ENCODE measurements at places on chromosomes 16 and 17.

- no peak for DNase-seq
These were observed 8.6 kb downstream of the TBC1D26 start for GRCh38 chr17:15740570-15741120.

- no peak for DNase-seq
These were observed 557.4 kb upstream of the PSMD7 start for GRCh38 chr16:73739049-73739769.

- DNase-seq = no peak
These were observed 23.4 kb downstream of the RNFT1 start for GRCh38 chr17:59941131-59941530.

- no peak for DNase-seq
These were observed at the start of gene ST6GALNAC1 for GRCh38 chr17:76643553-76644148. TSS of gene ST6GALNAC1 (minus strand) at chr17:76643757. CDS start at chr17:76643638, 119 bp downstream.

DNA sequence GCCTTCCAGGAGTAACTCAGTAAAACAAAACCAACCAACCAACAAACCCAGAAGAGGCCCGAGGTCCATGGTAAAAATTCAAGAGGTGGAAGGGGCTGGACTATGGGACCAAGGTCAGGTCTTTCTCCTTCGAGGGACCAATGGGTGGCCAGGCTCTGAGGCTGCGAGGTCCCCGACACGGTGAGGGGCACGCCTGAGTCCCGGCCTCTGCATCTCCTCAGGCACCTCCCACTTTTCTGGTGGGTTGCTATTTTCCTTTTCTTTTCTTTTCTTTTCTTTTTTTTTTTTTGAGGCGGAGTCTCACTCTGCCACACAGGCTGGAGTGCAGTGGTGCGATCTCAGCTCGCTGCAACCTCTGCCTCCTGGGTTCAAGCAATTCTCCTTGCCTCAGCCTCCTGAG is 18.0 kb downstream of the CD7 start:
- DNase-seq = no peak

- DNase-seq = no peak
These were observed 10.0 kb downstream of the BTBD17 start for GRCh38 chr17:74351552-74352210.

DNA sequence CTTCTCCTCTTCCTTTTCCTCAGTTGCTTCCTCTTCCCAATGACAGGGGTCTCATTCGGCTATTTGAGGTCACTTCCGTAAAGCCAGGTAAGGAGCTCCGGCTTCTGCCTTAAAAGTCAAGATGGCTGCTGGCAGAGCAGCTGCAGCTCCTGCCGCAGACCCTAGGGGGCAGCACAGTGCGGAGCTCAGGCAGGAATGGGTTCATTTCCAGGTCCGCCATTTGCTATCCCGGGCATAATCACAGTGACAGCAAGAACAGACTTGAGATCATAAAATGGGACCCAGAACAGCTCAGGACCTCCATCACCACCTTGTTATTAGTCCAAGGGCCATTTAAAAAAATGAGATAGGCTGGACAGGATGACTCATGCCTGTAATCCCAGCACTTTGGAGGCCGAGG is 199.5 kb downstream of the ZNF18 start:
- DNase-seq = no peak

- no peak for DNase-seq
These were observed 258.0 kb downstream of the PMP22 start for GRCh38 chr17:15007147-15007553.

GRCh38 chr16:12229759-12230594 is 253.4 kb downstream of the SNX29 start:
- peak; percentile 80 for DNase-seq

DNA sequence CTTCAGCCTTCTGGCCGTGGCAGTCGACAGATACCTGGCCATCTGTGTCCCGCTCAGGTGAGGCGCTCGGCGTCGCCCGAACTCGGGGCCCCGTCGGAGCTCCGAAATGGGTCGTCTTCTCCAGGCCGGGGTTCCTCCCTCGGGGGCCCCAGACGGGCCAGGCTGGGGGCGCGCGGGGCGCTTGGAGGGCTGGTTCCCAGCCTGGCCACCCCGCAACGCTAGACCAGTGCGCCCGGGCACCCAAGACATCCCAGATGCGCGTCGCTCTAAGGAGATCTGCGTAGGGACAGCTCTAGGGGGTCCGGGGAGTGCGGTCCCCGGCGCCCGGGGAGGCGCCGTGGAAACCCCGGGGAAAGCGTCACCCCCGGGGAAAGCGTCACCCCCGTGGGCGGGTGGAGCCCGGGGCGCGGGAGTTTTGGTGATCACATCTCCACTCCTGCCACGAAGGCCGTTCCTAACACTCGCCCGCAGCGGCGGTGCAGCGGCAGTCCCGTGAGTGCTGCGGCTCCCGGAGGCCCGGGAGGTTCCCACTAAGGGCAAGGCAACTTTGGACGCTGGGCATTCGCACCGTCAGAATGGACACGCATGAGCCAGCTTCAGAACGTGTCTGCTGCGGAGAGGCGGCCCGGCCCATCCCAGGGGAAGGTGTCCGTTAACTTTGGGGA is 729 bp downstream of the ADORA2B start:
- DNase-seq = peak; percentile 34

DNA sequence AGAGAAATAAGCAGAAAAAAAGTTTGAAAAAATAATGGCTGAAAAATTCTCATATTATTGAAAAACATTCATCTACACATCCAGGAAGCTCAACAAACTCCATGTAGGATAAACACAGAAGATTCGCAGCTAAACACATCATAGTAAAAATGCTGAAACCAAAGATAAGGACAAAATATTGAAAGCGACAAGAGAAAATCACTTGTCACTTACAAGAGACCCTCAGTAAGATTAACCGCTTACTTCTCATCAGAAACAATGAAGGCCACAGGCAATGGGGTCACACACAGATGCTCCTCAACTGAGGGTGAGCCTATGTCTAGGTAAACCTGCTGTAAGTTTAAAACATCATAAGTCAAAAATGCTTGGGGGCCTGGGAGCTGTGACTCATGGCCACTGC is 38.1 kb upstream of the METRNL start:
- DNase-seq = no peak

DNA sequence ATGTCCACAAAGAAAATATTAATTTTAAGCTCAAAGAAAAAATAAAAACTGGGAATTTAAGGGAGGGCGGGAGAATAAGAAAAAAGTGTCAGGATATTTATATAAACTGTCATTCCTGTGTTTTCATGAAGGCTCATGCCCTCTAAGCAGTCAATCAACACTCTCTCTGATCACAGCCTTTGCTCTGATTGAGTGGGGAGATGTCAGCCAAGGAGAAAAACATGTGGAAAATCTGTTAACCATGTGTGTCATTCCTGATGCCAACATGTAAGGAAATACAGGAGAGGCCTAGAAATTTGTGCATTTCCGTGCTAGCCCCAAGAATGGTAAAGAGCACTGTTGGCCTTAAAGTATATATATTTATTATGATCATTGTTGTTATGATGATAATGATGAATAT is 137.9 kb upstream of the IRX5 start:
- DNase-seq = no peak

GRCh38 chr16:8088820-8089338 is 501.4 kb downstream of the TMEM114 start:
- no peak for DNase-seq

DNA sequence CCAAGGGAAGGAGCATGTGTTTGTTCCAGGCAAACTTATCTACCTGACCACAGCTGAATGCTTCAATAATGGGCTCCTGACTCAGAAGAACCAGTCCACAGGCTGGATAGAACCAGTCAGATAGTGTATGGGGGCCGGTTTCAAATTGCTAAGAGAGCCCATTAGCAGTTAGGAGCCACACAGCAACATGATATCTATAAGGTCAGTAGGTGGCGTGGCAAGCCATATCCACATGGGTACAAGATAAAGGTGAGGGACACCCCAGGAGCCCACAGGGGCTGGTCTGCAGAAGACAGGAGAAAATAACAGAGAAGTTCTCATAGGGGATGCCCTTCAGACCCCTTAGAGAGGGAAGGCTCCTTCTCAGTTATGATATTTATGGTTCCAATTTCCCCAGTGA is 31.6 kb upstream of the CDRT15 start:
- no peak for DNase-seq

DNA sequence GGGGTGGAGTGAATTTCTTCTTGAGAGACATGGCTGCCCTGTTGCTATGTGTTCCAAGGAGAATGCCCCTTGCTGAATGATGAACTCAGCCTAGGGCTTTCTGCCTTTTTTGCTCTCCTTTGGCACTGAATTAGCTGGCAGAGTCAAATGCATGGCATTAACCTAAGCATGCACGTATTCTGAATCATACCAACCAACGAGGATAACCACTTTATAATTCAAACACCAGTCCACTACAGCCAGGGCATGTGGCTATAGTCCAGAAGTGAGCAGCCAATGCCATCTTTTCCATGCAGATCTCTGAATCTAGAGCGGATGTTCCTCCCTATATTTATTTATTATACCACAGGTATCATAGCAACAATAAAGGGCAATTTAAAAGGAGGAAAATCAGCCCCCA is 15.7 kb downstream of the TMIGD1 start:
- no peak for DNase-seq

GRCh38 chr17:75010683-75011400 is 1.6 kb upstream of the MRPL58 start:
- peak; percentile 38 for DNase-seq

DNA sequence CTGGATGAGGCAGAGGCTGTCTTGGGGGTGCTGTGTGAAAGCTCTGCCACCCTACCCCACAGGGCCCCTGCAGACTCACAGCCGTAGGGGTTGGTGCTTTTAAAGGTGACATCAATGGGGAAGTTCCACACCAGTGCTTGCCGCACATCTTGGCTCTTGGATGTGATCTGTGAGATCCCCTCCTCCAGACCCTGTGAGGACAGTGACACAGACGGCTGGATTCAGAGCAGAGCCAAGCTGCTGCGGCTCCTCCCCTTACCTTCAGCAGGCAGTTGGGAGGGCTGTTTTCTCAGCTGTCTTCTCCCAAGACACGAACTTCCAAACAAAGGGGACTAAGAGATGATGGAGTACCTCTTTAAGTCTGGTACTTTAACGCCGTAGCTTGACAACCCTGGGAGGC is 4.8 kb downstream of the B9D1 start:
- DNase-seq = no peak

DNA sequence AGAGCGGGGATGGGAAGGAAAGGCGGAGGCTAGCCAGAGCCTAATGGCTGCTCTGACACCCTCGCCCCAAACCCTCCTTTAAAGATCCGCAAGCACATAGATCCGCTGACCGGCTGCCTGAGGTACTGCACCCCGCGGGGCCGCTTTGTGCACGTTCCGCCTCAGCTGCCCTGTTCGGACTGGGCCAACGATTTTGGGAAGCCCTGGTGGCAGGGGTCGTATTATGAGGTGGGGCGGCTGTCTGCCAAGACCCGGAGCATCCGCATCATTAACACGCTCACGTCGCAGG is 663 bp downstream of the CYB5D1 start:
- peak; percentile 64 for DNase-seq

DNA sequence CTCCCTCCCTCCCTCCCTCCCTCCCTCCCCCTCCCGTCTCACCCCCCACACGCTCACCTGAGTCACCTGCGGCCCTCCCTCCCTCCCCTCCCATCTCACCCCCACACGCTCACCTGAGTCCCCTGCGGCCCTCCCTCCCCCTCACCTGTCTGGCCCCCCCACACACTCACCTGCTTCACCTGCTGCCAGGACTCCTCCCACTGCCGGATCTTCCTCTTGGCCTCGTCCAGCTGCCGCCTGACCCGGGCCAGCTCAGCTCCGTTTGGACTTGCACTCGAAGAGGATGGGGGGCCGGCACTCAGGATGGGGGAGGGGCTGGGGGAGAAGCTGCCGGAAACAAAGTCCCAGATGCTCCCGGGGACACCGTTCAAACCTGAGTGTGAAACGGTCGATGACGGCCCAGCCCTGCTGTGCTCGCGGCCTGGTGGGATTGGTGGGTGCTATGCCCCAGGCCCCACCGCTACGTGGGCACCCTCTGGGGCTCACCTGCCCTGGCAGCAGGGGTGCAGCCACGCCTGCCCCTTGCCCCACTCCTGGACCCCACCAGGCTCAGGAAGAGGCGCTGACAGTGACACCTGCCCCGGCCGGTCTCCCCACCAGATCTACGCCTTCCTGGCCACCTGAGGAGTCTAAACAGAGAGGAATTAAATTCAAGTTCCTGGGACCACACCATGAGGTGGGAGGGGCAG is 15.9 kb downstream of the GNPTG start:
- no peak for DNase-seq

DNA sequence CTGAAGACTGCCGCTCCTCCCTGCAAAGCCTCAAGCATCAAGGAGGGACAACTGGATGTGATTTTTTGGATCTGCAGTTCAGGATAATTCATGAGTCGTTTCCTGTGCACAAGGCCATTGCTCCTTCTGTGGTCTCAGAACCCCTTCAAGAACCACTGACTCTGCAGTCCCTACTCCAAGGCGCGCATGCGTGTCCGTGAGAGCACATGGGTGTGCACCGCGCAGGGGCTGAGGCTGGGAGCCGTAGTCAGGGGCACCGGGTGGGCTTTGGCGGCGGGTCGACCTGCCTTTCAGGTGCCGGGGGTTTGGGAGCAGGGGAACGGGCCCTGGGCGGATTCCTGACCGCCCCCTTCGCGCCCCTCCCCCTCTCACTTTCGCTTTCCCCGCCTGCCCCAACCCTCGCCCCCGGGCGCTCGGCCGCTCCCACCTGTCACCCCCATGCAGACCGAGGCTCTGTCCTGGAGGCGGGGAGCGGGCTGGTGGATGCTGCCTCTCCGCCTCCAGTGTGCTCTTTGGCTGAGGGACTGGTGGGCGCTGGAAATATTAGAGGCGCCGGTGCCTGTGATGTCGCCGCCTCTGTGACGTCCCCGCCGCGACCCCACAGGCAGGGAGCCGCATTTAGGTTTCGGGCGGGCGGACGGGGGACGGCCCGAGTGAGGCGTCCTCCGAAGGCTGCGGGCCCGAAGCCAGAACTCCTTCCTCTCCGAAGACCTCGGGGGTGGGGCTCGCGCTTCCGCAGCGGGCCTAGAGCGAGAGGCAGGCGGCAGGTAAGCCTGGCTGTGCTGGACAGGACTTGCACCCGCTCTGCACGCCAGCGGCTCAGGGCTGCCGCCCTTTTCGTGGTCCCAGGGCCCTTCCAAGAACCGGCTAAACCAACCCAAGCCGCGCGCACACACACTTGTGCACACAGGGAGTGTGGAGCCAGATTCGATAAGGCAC is at the start of gene SPATA32:
Gene SPATA32, minus strand, starts transcription at position 518 of the 939 bp plus-strand sequence. Its CDS starts 78 bp downstream, at position 440.
- peak; percentile 50 for DNase-seq

DNA sequence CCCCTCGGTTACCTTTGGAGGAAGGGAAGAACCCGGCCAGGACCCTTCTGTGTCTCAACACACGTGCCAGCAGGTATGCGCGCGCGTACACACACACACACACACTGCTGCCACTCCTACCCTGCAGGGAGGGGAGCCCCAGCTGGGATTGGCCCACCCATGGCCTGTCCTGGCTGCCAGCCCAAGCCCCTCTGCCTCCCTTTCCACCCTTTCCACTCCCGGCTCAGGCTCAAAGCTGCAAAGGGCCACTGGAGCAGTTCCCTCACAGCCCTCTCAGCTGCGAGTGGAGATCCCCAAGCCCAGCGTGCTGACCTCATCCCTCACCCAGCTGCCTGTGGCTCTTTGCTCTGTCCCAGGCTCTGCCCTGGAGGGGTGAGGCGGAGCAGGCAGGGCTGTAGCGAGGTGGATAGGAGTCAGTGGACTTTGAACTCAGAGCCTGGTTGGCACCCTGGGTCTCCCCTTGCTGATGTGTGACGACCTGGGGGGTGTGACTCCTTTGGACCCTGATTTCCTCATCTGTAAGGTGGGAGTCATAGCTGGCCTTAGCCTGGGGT is 14.5 kb downstream of the KIF19 start:
- DNase-seq = no peak
